ENCODE measurements at places on chromosomes 5 and 9.
A peak's percentile ranks its signal among the peaks of the same experiment; 100 is the strongest.

DNA sequence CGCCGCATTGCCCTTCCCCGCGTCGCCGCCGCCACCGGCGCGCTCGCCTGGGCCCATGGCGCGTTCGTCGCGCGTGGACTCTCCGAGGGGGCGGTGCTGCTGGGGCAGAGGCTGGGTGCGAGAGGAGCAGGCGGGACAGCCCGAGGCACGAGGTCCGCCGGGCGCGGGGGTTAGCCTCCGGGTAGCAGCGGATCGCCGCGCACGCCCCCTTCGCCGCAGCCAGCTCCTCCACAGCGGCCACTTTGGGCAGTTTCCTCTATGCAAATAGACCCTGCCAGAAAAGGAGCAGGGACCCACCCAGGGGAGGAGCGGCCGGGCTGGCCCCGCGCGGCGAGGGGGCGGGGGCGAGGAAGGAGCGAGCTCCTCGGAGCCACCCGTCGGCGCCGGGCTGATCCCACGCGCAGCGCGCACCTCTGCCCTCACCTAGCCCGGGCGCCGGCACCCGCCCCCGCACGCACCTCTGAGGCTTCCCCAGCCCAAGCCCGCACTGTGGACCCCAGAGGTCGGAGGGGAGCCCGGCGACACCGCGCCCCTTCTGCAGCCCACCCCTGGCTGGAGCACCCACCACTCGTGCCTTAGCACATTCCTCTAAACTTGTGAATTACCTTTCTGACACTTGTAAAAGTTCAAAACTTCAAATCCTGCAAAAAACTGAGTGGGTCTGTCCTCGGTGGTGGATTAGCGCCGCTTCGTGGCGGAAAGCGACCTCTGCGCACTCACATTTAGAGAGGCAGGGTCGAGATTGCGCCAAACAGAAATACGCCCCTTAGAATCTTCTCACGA is at the start of gene COL23A1:
Gene COL23A1 (minus strand): TSS at position 253 of the 783 bp plus-strand sequence.
- no peak for DNase-seq

GRCh38 chr5:97489010-97489840 is 306.2 kb upstream of the RIOK2 start:
- no peak for DNase-seq

GRCh38 chr5:108762660-108763059 is 15.0 kb downstream of the FER start:
- DNase-seq: no peak

DNA sequence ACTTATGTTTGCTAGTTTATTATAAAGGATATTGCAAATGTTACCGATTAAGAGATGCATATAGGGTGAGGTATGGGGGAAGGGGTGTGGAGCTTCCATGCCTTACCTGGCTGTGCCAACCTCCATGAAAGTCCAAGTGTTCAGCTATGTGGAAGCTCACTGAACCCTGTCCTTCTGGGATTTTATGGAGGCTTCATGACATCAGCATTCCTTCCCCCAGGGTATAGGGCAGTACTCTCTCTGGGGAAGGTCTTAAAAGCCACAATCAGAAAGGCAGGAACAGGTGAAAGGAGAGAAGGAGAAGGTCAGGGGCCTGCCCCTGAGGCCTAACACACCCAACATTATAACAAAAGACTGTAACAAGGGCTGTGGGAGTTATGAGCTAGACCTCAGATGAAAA is 592.6 kb downstream of the PDE4D start:
- DNase-seq: no peak

DNA sequence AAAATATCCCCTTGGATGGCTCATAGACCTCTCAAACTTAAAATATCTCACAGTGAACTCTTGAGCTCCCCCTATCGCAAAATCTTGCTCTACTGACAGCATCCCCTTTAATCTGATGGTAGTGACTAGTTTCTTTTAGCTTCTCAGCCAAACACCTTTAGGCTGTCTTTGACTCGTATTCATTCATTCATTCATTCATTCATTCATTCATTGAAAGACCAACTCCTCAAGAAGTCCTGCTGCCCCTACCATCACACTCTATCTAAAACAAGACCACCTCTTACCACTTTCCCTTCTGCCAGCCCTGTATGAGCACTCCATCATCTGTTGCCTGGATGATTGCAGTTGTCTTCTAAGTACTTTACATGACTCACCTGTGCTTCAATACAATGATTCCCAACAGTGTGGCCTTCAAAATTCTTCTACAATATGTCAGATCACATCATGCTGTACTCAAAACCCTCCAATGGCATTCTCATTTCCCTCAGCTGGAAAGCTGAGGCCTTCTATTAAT is 46.8 kb downstream of the ITGA2 start:
- DNase-seq: no peak

DNA sequence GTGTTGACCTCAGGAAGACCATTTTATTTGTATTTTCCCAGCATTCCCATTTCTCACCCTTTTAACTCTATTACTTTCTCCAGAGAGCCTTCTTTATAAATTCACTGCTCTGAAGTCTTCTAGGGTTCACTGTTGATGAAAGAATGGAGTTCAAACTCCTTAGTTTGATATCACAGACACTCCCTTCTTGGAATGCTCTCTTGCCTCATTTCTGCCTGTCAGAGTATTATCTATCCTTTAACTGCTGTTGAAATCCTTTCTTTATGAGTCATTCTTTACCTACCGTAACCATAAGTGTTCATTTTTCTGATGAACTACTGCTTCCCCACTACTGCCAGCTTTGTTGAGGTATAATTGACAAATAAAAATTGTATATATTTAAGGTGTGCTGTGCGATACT is 4.3 kb downstream of the RIC1 start:
- DNase-seq: no peak

- DNase-seq: no peak
Observed at GRCh38 chr5:135930029-135930948, 24.5 kb downstream of the LECT2 start.

GRCh38 chr9:13367784-13368183 is 88.3 kb upstream of the MPDZ start:
- no peak for DNase-seq

DNA sequence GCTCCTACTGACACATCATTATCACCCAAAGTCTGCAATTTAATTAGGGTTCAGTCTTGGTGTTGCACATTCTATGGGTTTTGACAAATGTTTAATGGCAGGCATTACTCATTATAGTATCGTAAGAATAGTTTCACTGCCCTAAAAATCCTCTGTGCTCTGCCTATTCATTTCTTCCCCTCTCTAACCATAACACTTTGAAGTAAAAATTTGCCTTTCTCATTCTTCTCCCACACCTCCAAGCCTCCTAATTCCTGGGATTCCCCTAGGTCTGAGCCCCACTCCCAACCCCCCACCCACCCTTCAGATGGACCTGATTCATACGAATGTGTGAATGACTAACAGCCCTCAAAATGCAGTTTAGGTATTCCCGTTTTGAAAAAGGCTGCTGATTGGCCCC is 18.4 kb downstream of the ENC1 start:
- DNase-seq: no peak

GRCh38 chr5:53151713-53152458 is 42.3 kb upstream of the MOCS2 start:
- no peak for DNase-seq

- peak; percentile 80 for DNase-seq
Observed at GRCh38 chr9:128034821-128035652, 32.1 kb downstream of the NAIF1 start.

- DNase-seq: no peak
Observed at GRCh38 chr9:74960561-74960960, 7.8 kb upstream of the C9orf40 start.

- no peak for DNase-seq
Observed at GRCh38 chr9:80804873-80805272, 884.5 kb downstream of the TLE1 start.

DNA sequence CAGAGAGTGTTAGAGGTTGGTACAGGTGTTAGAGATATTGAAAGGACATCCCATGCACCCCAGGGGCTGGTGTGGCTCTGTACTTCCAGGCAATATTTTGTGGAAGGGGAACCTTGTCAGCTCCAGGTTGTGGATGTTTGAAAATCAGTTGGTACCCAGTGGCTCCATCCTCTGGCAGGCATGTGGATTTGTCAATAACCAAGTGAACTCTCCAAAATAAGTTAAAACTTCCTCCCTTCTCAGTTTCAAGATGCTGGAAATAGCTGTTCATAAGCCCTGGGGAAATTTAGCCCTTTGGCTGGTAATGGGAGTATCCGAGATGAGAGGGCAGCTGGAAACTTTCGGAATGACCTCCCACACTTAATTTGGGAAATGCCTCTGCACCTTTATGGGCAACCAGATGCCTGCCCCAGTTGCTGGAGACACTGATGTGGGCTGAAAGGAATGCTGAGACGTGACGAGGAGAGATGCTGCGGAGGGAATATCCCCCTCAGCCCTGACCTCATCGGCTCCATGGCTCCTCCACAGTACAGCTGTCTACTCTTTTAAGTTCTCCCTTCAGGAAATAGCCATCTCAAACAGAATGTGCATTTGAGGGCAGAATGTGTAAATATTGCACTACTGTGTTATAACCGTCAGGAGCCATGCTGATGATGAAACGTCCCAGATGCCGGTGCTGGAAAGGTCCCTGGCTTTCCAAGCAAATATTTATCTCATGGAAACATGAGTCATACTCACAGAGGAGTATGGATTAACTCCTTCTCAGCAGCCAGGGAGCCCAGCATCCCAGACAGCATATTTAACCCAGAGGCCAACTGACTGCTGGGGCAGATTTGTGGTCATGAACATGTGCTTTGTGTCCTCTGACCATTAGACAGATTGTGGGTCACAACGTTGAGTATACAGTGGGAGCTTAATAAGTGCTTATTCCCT is 29.5 kb downstream of the TGFBI start:
- peak; percentile 85 for DNase-seq

DNA sequence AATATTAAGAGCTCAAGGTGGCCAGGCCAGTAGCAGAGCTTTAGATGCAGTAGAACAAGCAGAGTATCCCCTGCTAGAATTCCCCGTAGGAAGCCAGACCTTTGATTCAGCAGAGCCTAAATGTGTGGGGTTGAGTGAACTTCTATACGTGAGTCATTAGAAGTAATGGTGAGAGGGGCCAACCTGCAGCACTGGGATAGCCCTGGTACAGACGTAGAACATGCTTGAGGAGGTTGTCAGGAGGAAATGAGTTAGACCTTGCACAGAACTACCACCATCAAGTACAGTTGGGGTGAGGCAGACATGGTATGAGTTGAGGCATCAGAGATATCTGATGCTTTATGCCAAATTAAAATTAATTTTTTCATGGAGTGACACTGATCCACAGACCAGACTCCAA is 42.0 kb downstream of the PDCD1LG2 start:
- DNase-seq: no peak

DNA sequence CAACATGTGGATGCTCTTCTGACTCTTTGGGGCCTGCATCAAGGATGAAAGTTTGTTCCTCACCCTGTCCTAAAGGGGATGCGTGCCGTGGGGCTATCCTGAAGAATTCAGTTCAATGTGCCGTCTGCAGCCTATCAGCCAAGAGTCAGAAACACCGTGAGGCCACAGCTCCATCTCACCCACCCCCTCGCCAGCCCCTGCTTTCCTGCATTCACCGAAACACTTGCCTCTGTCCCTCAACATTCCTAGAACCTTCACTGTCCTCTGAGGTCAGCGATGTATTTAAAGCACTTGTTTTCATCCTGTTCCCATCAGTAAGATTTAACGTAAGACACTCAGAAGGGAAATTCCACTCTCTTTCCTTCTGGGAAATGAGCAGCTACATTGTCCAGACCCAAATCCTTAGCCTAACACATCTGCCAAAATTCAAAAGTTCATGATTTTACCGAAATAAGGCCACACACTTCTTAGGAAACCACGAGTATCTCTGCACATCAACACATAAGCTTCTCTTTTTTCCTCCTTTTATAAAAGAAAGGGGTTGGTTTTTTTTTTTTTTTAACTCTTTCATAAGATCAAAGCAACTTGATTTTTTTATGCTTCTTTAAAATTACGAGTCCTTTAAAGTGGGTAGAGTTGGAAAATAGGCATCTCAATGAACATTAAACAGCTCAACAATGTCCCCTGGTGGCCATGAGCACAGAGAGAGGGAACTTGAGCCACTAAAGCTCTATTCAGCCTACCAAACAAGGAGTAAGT is 100.7 kb downstream of the SUSD1 start:
- no peak for DNase-seq

- DNase-seq: no peak
Observed at GRCh38 chr5:135039271-135040033, 5.4 kb upstream of the PITX1 start.

DNA sequence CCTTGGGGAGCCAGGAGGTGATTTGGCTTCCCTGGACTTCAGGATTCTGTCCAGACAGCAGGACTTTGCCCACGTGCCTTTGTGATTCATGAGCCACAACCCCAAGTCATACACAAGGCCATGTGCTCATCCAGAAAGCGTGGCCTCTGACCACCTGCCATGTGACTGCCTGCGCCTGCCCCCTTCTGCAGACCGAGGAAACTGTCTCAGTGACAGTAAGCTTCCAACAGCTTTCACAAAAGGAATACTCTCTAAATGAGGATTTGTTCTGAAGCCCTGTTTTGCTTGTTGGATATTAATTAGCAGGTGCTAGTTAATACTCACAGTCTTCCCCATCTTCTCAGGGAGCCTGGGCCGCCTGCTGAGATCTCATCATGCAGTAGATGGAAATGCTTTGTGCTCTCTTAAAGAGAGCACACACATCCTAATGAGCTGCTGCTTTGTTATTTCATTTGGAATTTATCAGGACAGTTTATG is 36.9 kb upstream of the ANGPTL2 start:
- peak; percentile 10 for DNase-seq

GRCh38 chr9:81535542-81536241 is 153.7 kb downstream of the TLE1 start:
- DNase-seq: peak; percentile 71

- DNase-seq: no peak
Observed at GRCh38 chr9:114363424-114363823, 24.4 kb downstream of the AKNA start.

DNA sequence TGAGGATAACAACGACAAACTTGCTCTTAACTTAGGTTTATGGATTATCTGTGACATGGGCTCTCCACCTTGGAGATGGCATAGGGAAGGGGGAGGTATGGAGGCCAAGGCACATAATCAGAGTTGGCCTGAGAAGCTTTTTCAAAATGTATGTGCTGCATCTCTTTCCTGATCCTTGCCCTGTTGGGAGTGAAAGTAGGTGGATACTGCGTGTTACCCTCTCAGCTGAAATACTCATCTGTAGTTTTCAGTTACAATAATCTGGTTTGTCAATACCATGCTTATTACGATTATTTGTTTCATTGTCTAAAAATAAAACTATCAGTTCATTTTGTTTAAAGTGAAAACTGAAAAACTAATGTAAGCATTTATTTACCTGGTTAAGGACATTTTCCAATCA is 86.7 kb downstream of the SLC44A1 start:
- DNase-seq: no peak

All from SHP77 treated with DMSO at 0.1 percent for 48 hours (cell line).